ENCODE measurements at places on chromosomes 1 and 21. TPM values are rescaled to one million over a fixed set of nuclear protein-coding genes. Genes with fewer than 3 reads are reported as not detected.

- H3K4me3 ChIP-seq = peak within 1 kb of the TSS; percentile 99
- DNase-seq = peak; percentile 54
- peaks cover 68% of the 10 kb centered on the region for H3K4me1 ChIP-seq
Measured at GRCh38 chr1:26317612-26318337, at the start of gene CD52. TSS of gene CD52 (plus strand) at chr1:26317958. CDS start at chr1:26318018, 60 bp downstream.

DNA sequence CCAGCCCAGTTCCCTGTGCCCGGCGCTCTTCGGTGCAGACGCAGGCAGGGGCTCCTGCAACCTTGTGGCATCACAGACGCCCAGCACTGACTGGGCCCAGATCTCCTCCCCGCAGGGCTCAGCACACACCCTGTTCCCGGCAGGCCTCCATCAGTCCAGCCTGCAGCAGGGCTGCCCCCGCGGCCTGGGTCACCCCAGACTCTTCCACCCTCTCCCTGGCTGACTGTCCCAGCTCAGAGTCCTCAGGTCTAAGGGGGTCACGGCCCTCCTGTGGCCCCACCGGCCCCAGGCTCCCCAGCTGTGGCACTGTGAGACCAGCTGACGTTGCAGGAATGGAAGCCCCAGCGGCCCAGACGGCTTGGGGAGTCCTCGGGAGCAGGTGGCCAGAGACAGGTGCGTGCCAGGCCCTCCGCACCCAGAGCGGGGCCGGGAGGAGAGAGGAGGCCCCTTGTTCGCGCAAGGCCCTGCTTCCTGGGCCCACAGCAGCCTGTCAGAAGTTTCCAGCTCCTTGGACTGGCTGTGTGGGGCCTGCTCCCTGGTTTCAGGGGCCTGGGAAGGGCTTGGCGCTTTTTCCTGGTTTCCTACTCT lies 4.2 kb downstream of the B3GALT6 start:
- peaks cover 23% of the 10 kb centered on the region for H3K4me1 ChIP-seq
- peaks cover 10% of the 10 kb centered on the region for H3K36me3 ChIP-seq

DNA sequence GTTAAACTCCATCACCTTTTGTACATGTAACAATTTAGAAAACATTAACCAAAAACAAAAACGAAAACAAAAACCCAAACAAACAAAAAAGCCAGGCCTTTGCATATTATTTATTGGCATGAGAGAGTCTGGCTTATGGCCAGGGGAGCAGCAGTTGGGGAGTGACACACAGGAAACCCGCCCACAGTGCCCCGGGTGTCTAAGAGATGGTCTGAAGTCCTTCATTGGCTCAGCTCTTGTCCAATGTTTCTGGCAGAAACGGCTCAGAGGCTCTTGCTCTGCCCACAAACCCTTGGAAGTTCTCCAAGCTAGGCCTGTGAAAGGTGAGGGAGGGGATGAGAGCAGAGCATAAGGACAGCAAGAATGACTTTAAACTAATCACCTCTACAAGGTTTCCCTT lies 131.5 kb downstream of the CNIH3 start:
- peaks cover 4% of the 10 kb centered on the region for H3K4me1 ChIP-seq
- no peaks in the 10 kb centered on the region for H3K27me3 ChIP-seq
- no peaks in the 10 kb centered on the region for H3K36me3 ChIP-seq
- no peak overlapping the region for H3K27ac ChIP-seq

DNA sequence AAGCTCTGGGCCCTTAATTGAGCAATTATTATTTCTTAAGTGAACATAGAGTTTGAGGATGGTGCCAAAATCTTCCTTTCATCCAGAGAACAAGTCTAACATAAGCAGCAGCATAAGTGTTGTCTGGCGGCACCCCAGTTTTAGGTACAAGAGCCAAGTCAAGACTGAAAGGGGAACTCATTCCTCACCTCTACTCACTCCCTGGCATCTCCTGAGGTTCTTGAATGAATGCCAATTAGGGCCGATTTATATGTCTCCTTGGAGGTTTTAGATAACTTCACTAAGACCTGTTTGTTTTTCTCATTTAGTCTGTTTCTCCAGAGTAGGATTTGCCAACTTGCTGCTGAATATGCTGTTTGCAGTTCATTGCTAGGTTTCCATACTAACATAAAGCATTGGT lies 42.6 kb upstream of the ADGRL2 start:
- H3K27ac ChIP-seq = no peak overlapping the region
- H3K27me3 ChIP-seq = no peaks in the 10 kb centered on the region
- no peaks in the 10 kb centered on the region for H3K4me1 ChIP-seq
- no peak for DNase-seq

DNA sequence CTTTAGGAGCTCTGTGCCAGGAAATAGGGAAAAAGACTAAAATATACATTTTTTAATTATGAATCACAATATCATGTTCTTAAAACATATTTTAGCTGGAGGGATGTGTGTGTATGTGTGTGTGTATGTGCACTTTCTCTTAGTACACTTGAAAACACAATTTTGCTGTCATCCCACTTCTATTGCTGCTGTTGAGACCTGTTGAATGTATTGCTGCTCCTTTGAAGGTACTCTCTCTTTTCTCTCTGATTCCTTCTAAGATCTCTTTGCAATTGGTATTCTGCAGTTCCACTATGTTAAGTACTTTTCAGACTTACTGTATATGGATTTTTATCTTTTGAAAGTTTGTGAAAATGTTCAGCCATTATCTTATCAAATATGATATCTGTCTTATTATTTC lies 43.5 kb upstream of the COG2 start:
- no peak overlapping the region for H3K4me3 ChIP-seq
- H3K27me3 ChIP-seq = peaks cover 6% of the 10 kb centered on the region
- H3K4me1 ChIP-seq = no peaks in the 10 kb centered on the region
- no peak overlapping the region for H3K27ac ChIP-seq
- no peaks in the 10 kb centered on the region for H3K36me3 ChIP-seq
- DNase-seq = no peak

DNA sequence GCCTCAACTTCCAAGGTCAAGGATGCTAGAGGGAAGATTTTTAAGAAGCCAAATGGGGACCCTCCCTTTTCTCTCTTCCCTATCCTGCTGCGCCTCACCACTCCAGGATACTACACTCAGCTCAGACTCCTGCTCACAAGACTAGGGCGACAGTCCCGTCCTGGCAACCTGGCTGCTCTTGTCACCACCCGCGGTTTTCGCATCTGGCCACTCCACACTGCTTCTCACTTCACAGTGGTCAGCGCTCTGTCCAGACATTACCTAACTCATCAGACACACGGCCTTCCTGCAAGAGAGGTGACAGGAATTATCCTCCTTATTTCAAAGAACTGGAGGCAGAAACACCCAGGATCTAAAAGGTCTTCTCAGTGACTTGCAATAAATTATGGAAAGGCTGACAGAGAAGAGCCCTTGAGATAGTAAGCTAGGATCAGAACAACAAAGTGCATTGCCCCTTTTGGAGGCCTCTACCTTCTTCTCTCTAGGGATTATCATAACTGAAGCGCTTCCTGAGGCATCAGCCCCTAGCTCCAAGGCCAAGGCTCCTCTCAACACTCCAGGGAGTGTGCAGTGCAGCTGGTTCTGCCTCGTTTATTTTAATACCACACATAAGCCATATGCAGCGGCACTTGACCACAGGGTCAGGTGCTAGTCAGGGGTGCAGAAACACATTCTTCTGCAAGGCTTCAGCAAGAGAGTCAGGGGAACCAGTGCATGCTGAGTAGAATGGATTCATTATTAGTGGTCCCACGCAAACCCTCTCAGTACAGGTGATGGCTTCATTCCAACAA lies 41.9 kb downstream of the ASTN1 start:
- no peaks in the 10 kb centered on the region for H3K4me1 ChIP-seq
- no peaks in the 10 kb centered on the region for H3K27me3 ChIP-seq
- DNase-seq = no peak

DNA sequence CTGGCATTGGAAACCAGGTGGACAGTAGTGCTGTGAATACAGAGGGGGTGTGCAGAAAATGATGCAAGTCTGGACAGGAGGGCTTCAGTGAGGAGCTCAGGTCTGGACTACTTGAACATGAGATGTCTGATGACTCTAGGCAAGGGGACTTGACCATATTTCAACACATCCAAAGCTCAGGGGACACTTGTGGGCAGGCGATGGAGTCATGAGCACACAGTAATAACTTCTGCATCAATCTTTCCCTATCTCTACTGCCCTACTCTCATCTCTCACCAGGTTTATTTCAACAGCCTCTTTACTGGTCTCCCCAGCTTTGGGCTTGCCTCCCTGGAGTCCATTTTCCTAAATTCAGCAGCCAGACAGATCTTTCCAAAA lies 21.9 kb downstream of the FMO2 start:
- DNase-seq = no peak
- no peaks in the 10 kb centered on the region for H3K36me3 ChIP-seq
- no peaks in the 10 kb centered on the region for H3K4me1 ChIP-seq
- H3K27ac ChIP-seq = no peak overlapping the region
- H3K4me3 ChIP-seq = no peak overlapping the region

DNA sequence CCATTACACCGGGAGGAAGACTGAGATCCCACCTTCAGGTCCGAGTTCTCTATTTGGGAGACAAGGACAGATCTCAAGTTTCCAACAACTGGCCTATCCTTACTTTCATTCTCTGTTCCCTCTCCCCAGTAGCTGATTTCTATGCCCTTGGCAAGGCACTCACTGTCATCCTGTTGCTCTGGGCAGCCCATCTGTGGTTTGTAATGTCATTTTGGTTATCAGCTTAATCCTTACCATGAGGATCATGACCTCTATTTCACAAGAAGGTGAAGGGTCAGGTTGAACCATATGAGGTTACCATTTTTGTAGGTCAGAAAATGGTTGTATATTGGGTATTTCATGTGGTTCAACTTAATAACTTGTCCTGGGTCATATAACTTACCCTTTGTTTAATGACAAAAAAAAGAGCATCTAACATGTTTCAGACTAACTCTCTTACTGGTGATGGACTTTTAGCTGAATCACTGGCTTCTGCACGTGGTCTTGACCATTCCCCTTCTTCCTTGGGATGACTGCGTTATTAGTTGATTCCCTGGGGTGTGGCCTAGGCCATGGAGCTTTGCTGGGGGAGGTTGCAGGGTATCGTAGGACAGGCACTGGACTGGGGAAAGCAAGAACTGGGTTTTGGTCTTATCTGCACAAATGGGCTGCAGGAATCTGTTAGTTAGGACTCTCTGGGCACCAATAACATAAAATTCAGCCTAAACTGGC lies 120.2 kb downstream of the ACTL8 start:
- no peak for DNase-seq
- no peaks in the 10 kb centered on the region for H3K27me3 ChIP-seq
- no peak overlapping the region for H3K4me3 ChIP-seq
- no peaks in the 10 kb centered on the region for H3K36me3 ChIP-seq

DNA sequence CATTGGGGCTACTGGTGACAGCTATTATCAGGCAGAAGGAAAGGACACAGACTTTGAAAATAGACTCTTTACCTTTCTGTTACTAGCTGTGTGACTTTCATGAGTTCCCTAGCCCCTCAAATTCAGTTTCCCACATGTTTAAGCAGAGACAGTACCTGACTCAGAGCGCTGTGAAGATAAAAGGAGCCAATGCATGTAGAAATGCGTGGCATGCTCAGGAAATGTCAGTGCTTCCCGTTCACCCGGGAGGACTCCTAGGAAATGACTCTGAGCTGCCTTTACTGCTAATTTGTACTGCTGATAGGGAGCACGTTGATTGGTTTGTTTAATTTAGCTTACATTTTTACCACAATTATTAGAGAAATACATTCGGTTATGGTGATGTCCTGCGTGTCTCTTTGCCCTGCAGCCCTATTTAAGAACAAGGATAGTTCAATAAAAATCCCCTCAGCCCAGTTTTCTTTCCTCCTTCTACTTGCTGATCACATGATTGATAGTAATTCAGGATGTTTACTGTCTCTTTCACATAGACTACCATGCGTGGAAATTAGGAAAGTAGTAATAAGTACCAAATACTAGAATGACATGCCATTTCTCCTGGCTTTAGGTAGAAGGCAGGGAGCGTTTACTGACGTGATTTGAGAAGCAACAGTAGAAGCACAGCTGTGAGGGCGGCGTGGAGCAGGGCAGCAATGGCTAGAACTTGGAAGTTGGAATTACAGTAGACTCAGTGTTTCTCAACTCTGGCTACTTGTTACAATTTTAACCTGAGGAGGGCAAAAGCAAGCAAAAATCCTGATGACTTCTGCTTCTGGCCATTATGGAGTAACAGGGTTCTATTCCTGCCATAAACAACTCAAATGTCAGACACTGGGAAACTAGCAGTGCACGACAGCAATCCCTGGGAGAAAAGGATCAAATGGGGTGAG lies 15.9 kb downstream of the PDIK1L start:
- H3K36me3 ChIP-seq = peaks cover under 1% of the 10 kb centered on the region
- H3K4me3 ChIP-seq = peak overlapping the region; percentile 42
- DNase-seq = no peak
- H3K27me3 ChIP-seq = no peaks in the 10 kb centered on the region
- no peak overlapping the region for H3K27ac ChIP-seq

DNA sequence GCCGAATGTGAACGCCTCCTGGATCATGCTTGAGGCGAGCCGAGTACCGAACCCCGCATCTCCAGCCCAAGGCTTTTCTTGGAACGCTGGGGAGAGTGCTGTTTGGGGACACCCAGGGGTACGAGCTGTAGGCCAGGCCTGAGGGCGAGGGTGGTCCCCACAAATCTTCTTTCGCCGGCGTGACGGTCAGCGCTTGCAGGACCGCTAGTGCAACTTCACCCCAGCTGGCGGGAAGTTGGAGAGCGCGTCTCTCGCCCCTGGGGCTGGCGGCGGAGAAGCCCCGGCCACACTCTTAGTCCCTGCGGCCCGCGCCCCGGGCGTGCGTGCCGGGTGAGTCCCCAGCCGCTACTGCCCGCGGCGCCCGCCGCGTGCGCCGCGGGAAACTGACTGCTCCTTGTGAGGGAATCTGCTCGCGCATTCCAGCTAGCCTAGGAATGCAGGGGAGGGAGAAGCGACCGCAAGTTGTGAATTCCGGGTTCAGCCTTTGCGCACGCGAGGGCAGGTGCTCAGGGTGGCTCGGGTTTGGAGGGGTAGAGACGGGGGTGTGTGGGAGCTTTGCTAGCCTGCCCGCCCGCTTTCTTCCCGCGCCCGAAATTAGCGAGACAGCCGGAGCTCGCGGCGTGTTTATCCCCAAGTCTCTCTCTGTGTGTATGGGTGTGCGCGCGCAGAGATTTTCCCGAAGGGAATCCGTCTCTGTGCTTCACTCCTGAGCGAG lies 884 bp downstream of the LHX4 start:
- peaks cover 68% of the 10 kb centered on the region for H3K4me1 ChIP-seq
- no peaks in the 10 kb centered on the region for H3K36me3 ChIP-seq
- DNase-seq = no peak
- peaks cover 84% of the 10 kb centered on the region for H3K27me3 ChIP-seq
- H3K4me3 ChIP-seq = peak overlapping the region; percentile 53

Gene EPS8L3
- total RNA-seq = not detected

Gene HTR1D
- total RNA-seq = not detected

Gene KIF21B
- total RNA-seq = 64.5 TPM

Gene OR2T29
- total RNA-seq = not detected

Gene LRRC38
- not detected for total RNA-seq

Gene DENND4B
- 98.7 TPM for total RNA-seq

Gene DTL
- total RNA-seq = 0.64 TPM

Gene DCST2
- 2.2 TPM for total RNA-seq

Gene ADAMTS5
- total RNA-seq = not detected

Measured in CD4-positive, alpha-beta T cell (primary cell).